ENCODE measurements at places on chromosomes 2 and 18.

GRCh38 chr2:144673456-144673855 lies 153.5 kb upstream of the ZEB2 start:
- DNase-seq, result no peak
- H3K36me3 ChIP-seq, result no peaks in the 10 kb centered on the region
- no peak overlapping the region for H3K27ac ChIP-seq
- H3K4me1 ChIP-seq, result no peaks in the 10 kb centered on the region
- no peak overlapping the region for H3K4me3 ChIP-seq

GRCh38 chr2:53827398-53828175 lies 32.2 kb downstream of the GPR75 start:
- H3K36me3 ChIP-seq, result no peaks in the 10 kb centered on the region
- no peaks in the 10 kb centered on the region for H3K27me3 ChIP-seq
- H3K4me3 ChIP-seq, result no peak overlapping the region
- H3K4me1 ChIP-seq, result peaks cover 3% of the 10 kb centered on the region
- H3K27ac ChIP-seq, result no peak overlapping the region

DNA sequence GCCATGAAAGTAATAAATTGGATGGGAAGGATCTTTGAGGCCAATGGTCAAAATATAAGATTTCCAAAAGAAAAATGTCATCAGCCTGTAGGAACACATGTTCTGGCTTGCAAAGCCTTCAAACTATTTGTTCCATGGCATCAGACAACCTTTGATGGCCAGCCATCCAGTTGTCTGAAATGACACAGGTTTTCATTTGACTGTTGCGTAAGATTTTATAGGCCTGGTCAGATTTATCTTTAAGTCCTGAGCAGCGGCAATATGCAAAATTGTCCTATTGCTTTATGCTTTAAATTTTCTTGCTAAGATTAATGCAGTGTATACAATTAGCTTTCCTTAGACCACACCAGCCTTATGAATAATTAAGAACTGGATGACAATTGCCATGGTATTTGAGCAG lies 167.1 kb downstream of the AGPS start:
- H3K36me3 ChIP-seq, result no peaks in the 10 kb centered on the region
- H3K4me1 ChIP-seq, result no peaks in the 10 kb centered on the region
- no peak for DNase-seq

DNA sequence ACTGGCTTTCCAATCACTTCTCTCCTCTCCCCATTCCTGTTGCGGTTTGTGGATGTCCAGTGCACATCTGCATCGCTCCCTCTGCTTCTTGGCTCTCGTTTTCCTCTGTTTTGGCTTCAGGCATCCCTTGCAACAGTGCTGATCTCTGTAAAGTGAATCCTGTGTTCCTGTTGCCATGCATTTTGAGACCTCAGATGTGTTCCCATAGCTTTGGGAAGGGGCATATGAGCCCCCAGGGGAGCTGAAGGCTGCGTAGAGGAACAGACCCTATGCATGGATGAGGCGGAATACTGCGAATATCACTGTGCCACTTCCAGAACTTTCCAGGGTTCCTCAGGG lies 168.4 kb upstream of the HAAO start:
- H3K36me3 ChIP-seq, result no peaks in the 10 kb centered on the region
- peaks cover 10% of the 10 kb centered on the region for H3K4me1 ChIP-seq
- no peak overlapping the region for H3K27ac ChIP-seq
- DNase-seq, result no peak
- no peaks in the 10 kb centered on the region for H3K27me3 ChIP-seq

DNA sequence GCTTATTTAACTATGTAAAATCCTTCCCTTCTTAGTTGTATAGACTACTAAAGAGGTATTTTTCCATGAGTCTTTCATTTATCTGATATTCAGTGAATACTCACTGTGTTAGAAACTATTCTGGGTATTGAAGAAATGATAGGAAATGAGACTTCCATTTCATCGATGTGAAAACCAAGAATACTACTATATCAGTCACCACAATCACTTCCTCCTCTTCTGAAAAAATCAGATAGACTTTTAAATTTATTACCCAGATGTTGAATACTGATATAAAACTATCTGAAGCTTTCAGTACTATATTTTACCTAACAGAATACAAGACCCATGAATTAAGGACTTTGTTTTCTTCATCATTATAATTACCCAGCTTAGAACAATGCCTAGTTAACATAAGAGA lies 1801.1 kb upstream of the CELF4 start:
- no peaks in the 10 kb centered on the region for H3K27me3 ChIP-seq
- DNase-seq, result no peak
- no peaks in the 10 kb centered on the region for H3K36me3 ChIP-seq
- no peak overlapping the region for H3K4me3 ChIP-seq
- H3K4me1 ChIP-seq, result no peaks in the 10 kb centered on the region

GRCh38 chr2:209525834-209526281 lies 102.0 kb downstream of the MAP2 start:
- no peaks in the 10 kb centered on the region for H3K27me3 ChIP-seq
- H3K4me3 ChIP-seq, result no peak overlapping the region
- H3K4me1 ChIP-seq, result no peaks in the 10 kb centered on the region
- no peak for DNase-seq
- H3K27ac ChIP-seq, result no peak overlapping the region

- H3K27ac ChIP-seq, result no peak overlapping the region
- H3K4me1 ChIP-seq, result no peaks in the 10 kb centered on the region
- no peak for DNase-seq
These were observed 899 bp downstream of the SLC1A4 start for GRCh38 chr2:64989982-64990614.

- H3K27me3 ChIP-seq, result no peaks in the 10 kb centered on the region
- no peak overlapping the region for H3K27ac ChIP-seq
- no peak for DNase-seq
- no peaks in the 10 kb centered on the region for H3K36me3 ChIP-seq
- H3K4me3 ChIP-seq, result no peak overlapping the region
These were observed 267.3 kb downstream of the SPAG16 start for GRCh38 chr2:213551526-213551925.

DNA sequence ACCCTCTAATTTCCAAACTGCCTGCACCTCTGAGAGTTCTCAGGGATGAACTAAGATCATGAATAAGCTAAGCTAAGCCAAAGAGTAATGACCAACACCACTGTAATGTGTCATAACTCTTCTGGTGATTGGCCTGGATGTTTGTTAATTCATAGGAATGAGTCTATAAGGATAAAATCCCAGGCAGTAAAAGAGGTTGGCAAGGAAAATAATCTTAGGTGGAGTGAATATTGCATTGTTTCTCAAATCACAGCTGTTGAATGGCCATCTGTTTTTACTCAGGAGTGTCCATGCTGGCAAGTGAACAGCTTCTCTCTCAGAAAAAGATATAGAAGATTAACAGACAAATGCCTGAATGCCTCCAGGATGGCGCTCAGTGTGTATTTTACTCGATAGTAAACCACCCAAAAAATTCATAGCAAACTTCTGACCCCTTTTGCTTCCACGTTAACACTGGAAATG lies 60.8 kb upstream of the GLS start:
- H3K27ac ChIP-seq, result no peak overlapping the region
- H3K36me3 ChIP-seq, result no peaks in the 10 kb centered on the region
- no peaks in the 10 kb centered on the region for H3K27me3 ChIP-seq

GRCh38 chr2:77796397-77796796 lies 274.2 kb upstream of the LRRTM4 start:
- H3K27ac ChIP-seq, result no peak overlapping the region
- H3K4me3 ChIP-seq, result no peak overlapping the region
- H3K36me3 ChIP-seq, result no peaks in the 10 kb centered on the region

DNA sequence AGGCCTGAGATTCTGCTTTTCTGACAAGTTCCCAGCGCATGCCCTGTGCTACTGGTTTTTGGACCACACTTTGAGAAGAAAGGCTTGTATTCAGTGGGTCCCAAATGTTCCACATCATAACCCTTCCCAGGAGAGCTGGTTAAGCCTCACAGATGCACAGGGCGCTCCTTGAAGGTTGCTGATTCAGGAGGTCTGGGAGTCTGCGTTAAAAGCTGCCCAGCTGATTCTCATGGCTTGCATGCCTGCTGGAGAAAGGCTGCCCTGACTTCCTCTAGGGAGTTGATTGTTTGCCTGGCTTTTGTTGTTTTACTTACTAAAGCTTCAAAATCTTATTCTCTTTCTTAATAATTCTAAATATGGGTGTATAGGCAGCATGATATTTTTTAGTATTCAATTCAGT lies 20.7 kb downstream of the CRYGD start:
- DNase-seq, result no peak
- no peaks in the 10 kb centered on the region for H3K36me3 ChIP-seq
- H3K4me1 ChIP-seq, result no peaks in the 10 kb centered on the region
- no peaks in the 10 kb centered on the region for H3K27me3 ChIP-seq
- no peak overlapping the region for H3K4me3 ChIP-seq

- H3K27ac ChIP-seq, result no peak overlapping the region
- DNase-seq, result no peak
- no peaks in the 10 kb centered on the region for H3K36me3 ChIP-seq
- no peaks in the 10 kb centered on the region for H3K27me3 ChIP-seq
- H3K4me1 ChIP-seq, result peaks cover 2% of the 10 kb centered on the region
- H3K4me3 ChIP-seq, result no peak overlapping the region
These were observed 4.9 kb downstream of the KLHL30 start for GRCh38 chr2:238143239-238143951.

GRCh38 chr18:60466677-60467076 lies 94.1 kb upstream of the MC4R start:
- no peaks in the 10 kb centered on the region for H3K36me3 ChIP-seq
- no peak overlapping the region for H3K27ac ChIP-seq
- no peaks in the 10 kb centered on the region for H3K27me3 ChIP-seq
- H3K4me3 ChIP-seq, result no peak overlapping the region
- no peaks in the 10 kb centered on the region for H3K4me1 ChIP-seq

- no peak overlapping the region for H3K27ac ChIP-seq
- no peak for DNase-seq
- no peaks in the 10 kb centered on the region for H3K36me3 ChIP-seq
- no peak overlapping the region for H3K4me3 ChIP-seq
These were observed 19.4 kb downstream of the ITGB1BP1 start for GRCh38 chr2:9403924-9404323.

DNA sequence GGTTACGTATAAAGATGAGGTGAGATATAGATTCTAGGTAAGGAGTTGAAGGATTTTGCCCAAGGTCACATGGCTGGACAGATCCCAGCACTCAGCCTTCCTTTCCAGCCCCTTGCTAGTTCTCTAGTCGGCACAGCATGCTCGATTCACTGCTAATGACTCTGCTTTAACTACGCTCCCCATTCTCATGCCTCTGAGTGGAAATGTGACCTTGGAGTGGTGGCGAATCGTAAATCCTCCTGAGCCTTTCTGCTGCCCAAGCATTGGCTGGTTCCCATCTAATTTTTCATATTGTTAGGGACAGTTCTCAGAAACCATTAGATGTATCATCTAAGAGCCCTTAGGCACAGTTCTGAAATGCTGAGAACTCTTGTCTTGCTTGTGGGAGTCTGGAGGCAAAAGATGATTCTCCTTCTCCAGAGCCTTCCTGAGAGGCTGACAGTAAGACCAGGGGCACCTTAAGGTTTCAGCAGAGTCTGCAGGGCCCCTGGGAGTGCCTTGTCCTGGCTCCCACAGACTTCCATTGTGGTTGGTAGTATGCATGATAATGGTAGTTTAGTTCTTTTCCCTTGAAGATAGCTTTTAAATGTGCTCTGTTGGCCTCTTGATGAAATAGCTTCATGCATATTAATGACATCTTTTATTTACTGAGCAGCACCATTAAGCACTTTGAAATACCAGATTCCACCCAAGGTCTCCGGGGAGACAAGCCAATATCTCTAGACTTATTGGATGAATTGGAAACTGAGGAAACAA lies 377.8 kb upstream of the SLC14A2 start:
- H3K36me3 ChIP-seq, result no peaks in the 10 kb centered on the region
- no peak for DNase-seq
- H3K4me1 ChIP-seq, result no peaks in the 10 kb centered on the region
- no peak overlapping the region for H3K27ac ChIP-seq

GRCh38 chr2:79670198-79670597 lies 157.3 kb downstream of the CTNNA2 start:
- no peaks in the 10 kb centered on the region for H3K27me3 ChIP-seq
- peak; percentile 64 for DNase-seq
- no peak overlapping the region for H3K27ac ChIP-seq
- H3K4me1 ChIP-seq, result 0 out of 2 replicates have a peak, but pooled peaks cover 5% of the 10 kb centered on the region
- no peaks in the 10 kb centered on the region for H3K36me3 ChIP-seq

DNA sequence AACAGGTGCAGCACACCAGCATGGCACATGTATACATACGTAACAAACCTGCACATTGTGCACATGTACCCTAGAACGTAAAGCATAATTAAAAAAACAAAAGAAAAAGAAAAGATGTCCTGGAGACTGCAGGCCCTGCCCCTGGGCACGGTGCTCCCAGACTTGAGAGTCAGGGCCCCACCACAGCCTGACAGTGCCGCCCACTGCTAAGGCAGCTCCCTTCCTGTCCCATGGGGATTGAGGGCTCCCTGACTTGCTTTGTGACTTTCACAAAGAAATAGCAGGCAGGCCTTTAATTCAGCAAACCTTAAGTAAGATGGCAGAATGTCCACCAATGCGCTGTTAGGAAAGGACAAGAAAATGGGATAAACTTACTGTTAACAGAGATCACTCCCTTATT lies 116.8 kb downstream of the NDUFA10 start:
- no peak for DNase-seq
- no peaks in the 10 kb centered on the region for H3K27me3 ChIP-seq
- H3K36me3 ChIP-seq, result no peaks in the 10 kb centered on the region

GRCh38 chr2:159211447-159212396 lies 74.8 kb downstream of the WDSUB1 start:
- DNase-seq, result peak; percentile 54
- H3K27ac ChIP-seq, result no peak overlapping the region
- H3K36me3 ChIP-seq, result no peaks in the 10 kb centered on the region
- H3K4me3 ChIP-seq, result no peak overlapping the region

- no peaks in the 10 kb centered on the region for H3K4me1 ChIP-seq
- H3K36me3 ChIP-seq, result no peaks in the 10 kb centered on the region
- no peak overlapping the region for H3K4me3 ChIP-seq
These were observed 277.4 kb downstream of the TNS1 start for GRCh38 chr2:217725409-217725808.

DNA sequence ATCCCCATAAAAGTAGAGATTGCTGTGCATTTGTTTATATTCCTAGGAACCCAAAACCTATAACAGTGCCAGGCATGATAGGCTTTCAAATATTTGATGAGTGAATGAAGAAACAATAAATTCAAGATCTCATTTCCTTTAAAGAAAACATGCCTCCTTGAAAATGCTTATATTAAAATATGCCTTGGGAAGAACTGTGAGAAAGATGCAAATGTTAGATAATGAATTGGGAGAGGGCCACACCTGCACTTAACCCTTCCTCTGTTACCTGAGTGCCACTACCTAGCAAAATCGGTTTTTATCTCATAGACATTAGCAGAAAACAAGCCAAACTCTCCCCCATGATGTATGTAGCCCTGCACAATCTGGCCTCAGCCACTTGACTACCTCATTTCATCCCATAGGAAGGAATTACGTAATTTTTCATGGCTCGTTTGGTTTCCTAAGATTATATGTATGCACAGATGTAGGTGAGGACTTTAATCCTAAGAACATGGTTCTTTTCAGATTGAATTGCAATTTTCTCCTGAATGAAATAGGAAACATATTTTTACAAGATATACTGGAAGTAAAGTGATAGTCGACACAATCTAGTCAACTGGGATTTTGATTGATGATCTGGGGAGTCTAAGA lies 25.2 kb downstream of the GULP1 start:
- no peak overlapping the region for H3K27ac ChIP-seq
- no peak for DNase-seq
- H3K4me1 ChIP-seq, result peaks cover 3% of the 10 kb centered on the region

All from iPS DF 6.9 (cell line).